ENCODE measurements at places on chromosomes 1 and 21.

- DNase-seq: no peak
These were observed 60.1 kb upstream of the NEK2 start for GRCh38 chr1:211735208-211736170.

GRCh38 chr1:203799971-203800370, 4.5 kb downstream of the ZBED6 start:
- DNase-seq: no peak

DNA sequence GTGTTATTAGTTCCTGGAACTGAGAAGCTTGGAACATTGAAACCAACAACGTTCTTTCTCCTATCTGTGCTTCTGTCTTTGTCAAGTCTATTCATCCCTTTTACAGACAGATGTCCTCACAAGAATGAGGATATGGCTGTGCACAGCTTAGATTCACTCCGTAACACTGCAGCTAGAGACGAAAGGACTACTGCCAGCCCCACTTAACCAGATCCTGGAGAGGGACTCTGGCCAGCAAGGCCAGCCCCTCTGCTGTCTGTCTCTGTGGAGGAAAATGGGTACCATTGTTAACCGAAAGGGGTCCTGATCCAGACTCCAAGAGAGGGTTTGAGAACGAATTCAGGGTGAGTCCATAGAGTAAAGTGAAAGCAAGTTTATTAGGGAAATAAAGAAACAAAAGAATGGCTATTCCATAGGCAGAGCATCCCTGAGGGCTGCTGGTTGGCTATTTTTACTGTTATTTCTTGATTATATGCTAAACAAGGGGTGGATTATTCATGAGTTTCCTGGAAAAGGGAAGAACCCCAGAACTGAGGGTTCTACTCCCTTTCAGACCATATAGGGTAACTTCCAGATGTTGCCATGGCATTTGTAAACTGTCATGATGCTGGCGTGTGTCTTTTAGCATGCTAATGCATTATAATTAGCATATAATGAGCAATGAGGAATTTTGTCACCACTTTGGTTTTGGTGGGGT, 17.4 kb upstream of the USP24 start:
- DNase-seq: no peak

- DNase-seq: no peak
These were observed 49.0 kb downstream of the ABCA4 start for GRCh38 chr1:94071976-94072375.
